ENCODE measurements at places on chromosomes 4 and X. TPM values are rescaled to one million over a fixed set of nuclear protein-coding genes. Genes with fewer than 3 reads are reported as not detected.

PTPN13 gene
- 66.3 TPM for total RNA-seq

- DNase-seq: no peak
Measured at GRCh38 chr4:70734971-70735370, 13.2 kb downstream of the RUFY3 start.

DNA sequence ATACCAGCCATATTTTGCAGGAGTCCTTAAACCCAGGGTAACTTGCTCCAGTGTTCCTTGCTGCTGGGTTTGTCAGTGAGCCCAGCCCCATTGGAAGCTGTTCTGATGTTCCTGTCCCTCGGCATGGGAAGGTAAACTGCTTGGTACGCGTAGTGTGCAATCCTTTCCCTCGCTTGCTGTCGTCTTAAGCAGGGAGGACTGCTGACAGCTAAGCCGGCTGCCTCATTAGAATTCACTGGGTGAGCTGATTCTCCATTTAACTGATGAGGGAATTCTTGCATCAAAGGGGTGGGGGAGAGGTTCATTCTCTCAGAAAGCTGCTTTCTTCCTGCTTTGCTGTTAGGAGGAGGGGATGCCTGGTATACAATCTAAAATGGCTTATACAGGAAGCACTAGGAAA, 164.6 kb downstream of the MID1IP1 start:
- DNase-seq: no peak

GRCh38 chrX:25158635-25159034, 142.9 kb upstream of the ARX start:
- no peak for DNase-seq

DNA sequence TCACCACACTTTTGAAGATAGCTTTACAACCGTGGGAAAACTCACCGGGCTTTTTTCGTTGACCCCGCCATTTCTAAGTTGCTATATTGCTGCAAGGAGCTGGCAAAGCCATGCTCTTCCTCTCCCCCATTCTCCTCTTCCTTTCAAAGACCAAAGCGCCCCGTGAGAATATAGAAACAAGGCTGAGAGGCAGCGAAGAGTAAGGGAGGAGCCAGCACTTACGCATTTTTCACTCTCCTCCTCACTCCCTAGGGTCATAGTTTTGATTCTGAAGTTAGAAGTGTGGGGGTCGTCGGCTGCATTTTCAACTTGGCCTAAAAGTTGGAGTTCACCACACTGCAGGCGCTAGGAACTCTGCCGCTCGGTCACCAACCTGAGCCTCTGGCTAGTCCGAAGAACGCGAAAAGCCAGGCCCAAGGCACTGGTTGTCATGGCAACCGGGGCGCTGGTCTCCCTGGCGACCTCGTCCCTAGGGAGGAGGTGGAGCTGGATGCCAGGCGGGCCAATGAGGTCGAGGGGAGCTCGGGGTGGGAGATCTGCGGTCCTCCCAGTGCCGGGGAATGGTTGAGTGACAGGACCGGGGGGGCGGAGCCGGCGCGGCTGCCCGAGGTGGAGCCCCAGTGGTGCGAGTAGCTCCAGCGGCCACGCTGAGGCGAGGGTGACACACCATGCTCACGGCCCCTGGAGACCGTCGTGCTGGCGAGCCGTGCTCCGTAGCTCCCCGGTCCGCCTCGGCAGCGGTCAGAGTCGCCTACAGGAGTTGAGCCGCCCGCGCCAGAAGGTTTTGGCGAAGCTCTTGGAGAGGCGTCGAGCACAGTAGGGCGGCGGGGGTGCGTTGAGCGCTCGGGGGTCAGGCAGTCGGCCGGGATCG, at the start of gene PTPN13:
PTPN13 (plus strand) TSS at position 628 of the 871 bp plus-strand sequence. CDS start 40,942 bp downstream, outside the sequence.
- DNase-seq: peak; percentile 97

DNA sequence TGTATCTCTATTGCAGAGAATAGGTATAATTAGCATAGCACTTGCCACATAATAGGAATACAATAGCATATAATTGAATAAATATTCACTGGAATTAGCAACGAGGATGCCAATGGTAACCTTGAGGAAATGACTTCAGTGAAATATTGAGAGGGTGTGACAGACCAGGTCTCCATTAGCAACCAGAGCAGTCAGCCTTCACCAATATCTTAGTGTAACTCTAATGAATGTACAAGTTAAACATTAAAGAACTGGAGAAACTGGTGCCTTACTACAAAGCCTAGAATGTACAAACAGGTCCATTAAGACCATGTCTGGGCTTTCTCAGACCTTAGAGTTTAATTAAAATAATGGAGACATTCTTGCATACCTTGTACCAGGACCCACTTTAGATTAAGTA, 143.0 kb downstream of the MAGEB17 start:
- no peak for DNase-seq

PUDP gene
- 17.2 TPM for total RNA-seq

DNA sequence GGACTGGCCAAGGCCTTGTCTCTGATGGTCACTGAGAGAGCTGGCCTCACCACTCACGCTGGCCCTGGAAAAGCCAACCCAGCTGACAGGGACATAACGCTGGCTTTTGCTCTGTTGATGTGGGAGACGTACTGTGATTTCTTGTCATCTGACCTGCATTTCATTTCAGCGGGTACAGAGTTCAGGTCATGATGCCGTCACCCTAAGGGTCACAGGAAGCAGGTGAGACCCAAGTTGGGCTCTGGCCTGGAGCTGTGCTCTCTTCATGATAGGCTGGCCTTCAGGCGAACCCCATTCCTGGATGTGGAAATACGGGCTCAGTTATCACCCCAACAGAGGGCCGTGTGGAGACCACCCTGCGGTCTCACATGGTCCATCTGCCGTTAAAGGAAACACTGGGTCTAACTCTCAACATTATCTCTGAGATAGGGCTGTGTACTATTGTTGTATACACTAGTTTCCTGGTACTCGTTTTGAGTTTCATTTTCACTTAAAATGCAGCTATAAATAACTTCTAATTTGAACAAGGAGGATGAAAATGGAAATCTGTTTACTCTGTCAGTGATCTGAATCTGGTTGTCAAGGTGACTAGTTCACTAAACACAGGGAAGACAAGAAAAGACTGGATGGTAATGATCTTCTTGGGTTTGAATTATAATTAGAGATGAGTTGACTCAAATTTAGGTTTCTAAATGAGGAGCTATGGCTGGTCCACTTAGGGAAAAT, 89.1 kb downstream of the TBC1D9 start:
- no peak for DNase-seq

- DNase-seq: no peak
Measured at GRCh38 chrX:33160273-33160672, 51.1 kb downstream of the DMD start.

NXF2B gene
- not detected for total RNA-seq

GRCh38 chr4:8725071-8725841, 132.7 kb downstream of the CPZ start:
- no peak for DNase-seq

DNA sequence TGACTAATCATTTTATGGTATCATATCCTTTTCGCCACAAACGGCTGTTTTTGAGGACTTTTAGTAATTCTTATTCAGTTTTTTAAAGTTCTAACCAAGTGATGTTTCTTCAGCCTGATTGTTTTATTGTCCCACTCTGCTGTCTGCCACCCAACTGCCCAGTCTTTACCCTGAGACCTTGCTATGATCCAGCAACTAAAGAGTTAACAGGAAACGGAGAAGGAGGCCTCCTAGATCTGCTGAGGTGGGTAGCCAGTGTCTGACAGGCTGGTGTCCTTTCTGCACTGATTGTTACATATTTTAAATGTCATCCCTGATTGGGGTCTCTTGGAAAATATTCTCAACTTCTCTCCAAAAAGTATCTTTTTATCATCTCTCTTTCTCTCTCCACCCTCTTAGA, 7.9 kb upstream of the TMEM150C start:
- DNase-seq: no peak

DNA sequence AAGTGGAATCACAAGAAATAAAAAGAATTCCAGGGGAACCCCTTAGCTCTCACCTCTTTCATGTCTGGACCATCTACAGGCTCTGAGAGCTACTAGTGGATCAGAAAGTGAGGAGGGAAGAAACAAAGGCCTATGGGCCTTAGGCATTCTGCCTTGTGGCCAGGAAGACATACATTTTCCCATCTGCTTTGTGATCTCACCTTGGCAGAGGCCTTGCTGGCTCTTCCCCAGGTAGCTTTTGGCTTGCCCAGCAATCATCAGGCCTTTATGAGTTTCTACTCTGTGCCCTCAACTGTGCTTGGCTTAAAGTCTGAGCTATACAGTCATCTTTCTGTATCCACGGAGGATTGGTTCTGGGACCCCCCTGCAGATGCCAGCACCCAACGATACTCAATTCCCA, 28.3 kb upstream of the CD99L2 start:
- no peak for DNase-seq

- no peak for DNase-seq
Measured at GRCh38 chrX:133454491-133454914, 39.2 kb upstream of the GPC4 start.

ZMAT1 gene
- total RNA-seq: 8.3 TPM

GRCh38 chr4:86141161-86141560, 218.7 kb downstream of the MAPK10 start:
- no peak for DNase-seq

GRCh38 chrX:145821291-145821897, 3.8 kb downstream of the SLITRK2 start:
- DNase-seq: no peak

RS1 gene
- total RNA-seq: not detected

VSIG4 gene
- total RNA-seq: 57.0 TPM

- DNase-seq: no peak
Measured at GRCh38 chr4:118991686-118992085, 103.0 kb downstream of the SYNPO2 start.

- no peak for DNase-seq
Measured at GRCh38 chr4:21900211-21900610, 48.4 kb downstream of the KCNIP4 start.

- DNase-seq: no peak
Measured at GRCh38 chr4:183182873-183183725, 84.0 kb downstream of the WWC2 start.

GRCh38 chr4:121185960-121186359, 21.8 kb upstream of the TNIP3 start:
- no peak for DNase-seq

- DNase-seq: no peak
Measured at GRCh38 chrX:96474741-96475125, 209.9 kb upstream of the DIAPH2 start.

DNA sequence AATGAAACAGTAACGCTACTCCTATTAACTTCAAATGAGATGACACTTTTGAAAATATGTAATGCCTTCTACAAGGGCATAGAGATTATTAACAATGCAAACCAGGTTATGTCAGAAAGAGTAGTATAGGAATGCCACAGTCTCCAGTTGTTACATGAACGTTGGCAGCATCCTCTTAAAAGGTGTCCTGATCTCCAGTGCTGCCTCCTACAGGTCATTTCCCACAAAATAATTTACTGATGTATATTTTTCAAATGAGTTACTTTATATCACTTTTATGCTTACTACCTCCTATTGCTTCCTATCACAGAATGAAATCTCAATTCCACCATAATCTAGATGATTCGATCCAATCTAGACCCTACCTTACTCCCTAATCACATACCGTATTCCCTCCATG, 195.2 kb upstream of the EPHA5 start:
- no peak for DNase-seq

GRCh38 chr4:139416073-139416673, 37.7 kb upstream of the RAB33B start:
- DNase-seq: no peak

GRCh38 chr4:142719854-142720541, 126.1 kb downstream of the INPP4B start:
- no peak for DNase-seq

All from vagina (tissue), 2 donors.